ENCODE measurements at places on chromosomes 4 and X. TPM values are rescaled to one million over a fixed set of nuclear protein-coding genes. Genes with fewer than 3 reads are reported as not detected.

ITM2A gene
- 57.4 TPM for total RNA-seq

LEF1 gene
- total RNA-seq: 35.4 TPM

ARAP2 gene
- total RNA-seq: 0.22 TPM

CD99L2 gene
- total RNA-seq: 19.0 TPM

MAOA gene
- 1.9 TPM for total RNA-seq

FRG2 gene
- total RNA-seq: not detected

TCEAL3 gene
- total RNA-seq: not detected

LDB2 gene
- total RNA-seq: 0.36 TPM

RFC1 gene
- total RNA-seq: 45.2 TPM

STAP1 gene
- 1.3 TPM for total RNA-seq

TACC3 gene
- 112 TPM for total RNA-seq

STBD1 gene
- total RNA-seq: 0.42 TPM

AWAT2 gene
- total RNA-seq: not detected

PDCL2 gene
- 1.2 TPM for total RNA-seq

GPC3 gene
- total RNA-seq: 0.42 TPM

PRDM5 gene
- not detected for total RNA-seq

ESX1 gene
- total RNA-seq: not detected

NMU gene
- total RNA-seq: 701 TPM

SLC16A2 gene
- total RNA-seq: 0.13 TPM

F9 gene
- total RNA-seq: 0.11 TPM

MAGEA2B gene
- 40.7 TPM for total RNA-seq

GNRHR gene
- not detected for total RNA-seq

F11 gene
- not detected for total RNA-seq

SHROOM4 gene
- not detected for total RNA-seq

CHM gene
- 5.5 TPM for total RNA-seq

NPY5R gene
- not detected for total RNA-seq

FAM9C gene
- total RNA-seq: not detected

STATH gene
- total RNA-seq: not detected

SYP gene
- total RNA-seq: 2.1 TPM

PLAC8 gene
- total RNA-seq: 0.27 TPM

ACE2 gene
- not detected for total RNA-seq

ARX gene
- total RNA-seq: not detected

P2RY8 gene
- 0.72 TPM for total RNA-seq

ADGRL3 gene
- 0.11 TPM for total RNA-seq

HSFX3 gene
- total RNA-seq: not detected

RTL3 gene
- total RNA-seq: not detected

ADAM29 gene
- total RNA-seq: not detected

EMCN gene
- total RNA-seq: not detected

ADAMTS3 gene
- 18.0 TPM for total RNA-seq
